NCI-H446 treated with DMSO at 0.1 percent for 48 hours (cell line): ENCODE measurements at places on chromosomes 1 and 21.

DNA sequence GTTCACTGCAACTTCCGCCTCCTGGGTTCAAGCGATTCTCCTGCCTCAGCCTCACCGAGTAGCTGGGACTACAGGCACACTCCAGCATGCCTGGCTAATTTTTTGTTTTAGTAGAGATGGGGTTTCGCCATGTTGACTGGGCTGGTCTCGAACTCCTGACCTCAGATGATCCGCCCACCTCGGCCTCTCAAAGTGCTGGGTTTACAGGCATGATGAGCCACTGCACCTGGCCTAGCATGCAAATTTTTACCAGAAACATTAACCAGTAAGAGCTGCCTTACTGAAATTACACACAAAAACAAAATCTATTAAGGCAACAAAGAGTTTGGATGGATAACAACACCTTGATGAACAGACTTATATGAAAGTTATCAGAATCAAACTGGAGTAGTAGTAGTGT is 12.1 kb downstream of the ZZZ3 start:
- DNase-seq = no peak

GRCh38 chr1:110341872-110342331 is 2.7 kb downstream of the RBM15 start:
- DNase-seq = no peak

DNA sequence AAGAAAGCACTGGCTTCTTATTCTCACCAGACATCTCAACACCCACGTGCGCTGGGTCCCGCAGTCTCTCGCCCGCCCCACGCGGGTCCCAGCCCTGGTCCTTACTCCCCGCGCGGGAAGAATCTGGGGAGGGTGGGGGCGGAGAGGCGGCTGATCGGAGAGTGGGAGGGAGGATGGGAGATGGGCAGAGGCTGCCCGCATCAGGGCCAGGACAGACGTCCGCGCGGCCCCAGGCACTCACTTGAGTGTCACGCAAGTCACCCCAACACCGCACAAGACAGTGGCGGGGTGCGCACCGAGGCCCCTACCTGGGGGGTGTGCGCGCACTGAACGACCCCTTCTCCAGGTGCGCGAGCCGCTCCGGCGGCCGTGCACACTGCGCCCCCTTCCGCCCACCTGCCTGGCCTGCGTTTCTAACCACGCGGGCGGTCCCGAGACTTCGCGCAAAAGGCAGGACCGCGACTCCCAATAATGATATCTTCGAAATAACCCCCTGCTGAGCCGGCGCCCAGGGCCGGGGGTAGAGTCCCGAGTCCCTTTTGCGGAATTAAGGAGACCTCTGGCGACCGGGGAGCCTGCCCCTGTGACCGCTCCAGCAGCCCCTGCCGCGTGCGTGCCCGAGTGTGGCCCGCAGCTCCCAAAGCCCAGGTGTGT is 6.0 kb upstream of the SIM2 start:
- DNase-seq = no peak

DNA sequence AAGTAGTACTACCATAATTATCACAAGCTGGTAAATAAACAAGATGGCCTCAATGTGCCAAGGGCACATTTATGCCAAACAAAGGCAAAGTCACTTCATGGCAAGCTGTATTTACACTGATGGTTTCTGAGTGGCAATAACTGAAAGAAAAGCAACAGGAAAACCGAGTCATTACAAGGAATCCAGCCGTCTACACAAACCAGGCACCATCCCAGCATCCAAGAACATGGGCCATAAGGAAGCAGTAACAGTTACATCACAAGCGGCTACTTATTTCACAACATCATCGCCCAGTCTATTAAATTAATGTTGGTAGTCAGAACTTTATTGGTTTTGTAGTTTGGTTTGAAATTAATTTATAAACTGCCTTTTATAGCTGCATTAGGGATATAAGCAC is 214.2 kb downstream of the RERE start:
- no peak for DNase-seq

GRCh38 chr1:58997060-58997411 is 213.2 kb upstream of the JUN start:
- DNase-seq = no peak

GRCh38 chr1:225021037-225021436 is 91.6 kb downstream of the DNAH14 start:
- DNase-seq = no peak

DNA sequence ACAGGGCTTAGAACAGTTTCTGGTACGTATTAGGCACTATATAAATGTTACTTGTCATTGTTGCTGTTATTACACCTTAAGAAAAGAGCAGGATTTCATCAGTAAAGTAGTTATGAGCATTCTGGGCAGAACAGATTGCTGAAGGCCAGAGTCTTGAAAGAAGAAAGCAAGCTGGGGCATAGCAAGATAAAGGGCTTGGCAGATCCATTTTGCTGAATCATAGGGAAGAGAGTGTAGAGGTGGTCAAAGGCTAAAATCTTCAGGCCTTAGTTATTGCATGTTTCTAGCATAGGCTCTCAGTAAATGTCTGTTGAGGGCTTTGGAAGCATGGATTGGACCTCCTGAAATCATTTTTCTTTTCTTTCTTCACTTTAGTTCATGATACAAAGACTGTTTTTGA is 67.5 kb downstream of the PLA2G4A start:
- no peak for DNase-seq

DNA sequence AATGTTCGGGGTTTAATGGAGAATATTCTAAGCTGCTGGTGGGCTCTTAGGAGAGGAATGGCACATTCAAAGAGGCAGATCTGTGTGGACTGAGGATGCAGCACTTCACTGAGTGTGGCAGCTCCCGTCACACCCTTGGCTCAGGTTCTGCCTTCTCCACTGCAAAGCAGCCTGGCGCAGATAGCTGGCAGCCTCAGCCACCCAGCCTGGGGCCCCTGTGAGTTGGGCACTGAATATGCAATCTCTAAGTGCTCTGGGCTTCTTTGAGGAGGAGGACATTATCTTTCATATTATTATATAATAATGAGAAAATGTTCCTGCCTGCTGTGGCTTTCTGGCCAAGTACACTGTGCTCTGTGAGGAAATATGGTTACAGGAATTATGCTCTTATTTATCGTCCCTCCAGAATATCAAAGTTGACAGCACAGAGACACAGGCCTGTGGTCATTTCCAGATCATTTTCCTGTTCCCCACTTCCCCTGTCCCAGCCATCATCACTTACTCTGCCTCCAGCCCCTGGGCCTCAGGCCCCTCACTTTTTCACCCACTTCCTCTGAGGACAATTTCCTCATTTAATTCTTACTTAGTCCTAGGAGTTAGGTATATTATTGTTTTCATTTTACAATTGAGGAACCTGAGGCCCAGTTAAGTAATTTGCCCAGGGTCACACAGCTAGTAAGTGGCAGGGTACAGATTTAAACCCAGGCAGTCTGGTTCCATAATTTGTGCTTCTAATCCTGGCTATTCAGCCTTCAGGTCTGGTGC is 53.6 kb downstream of the MAB21L3 start:
- DNase-seq = peak; percentile 5

DNA sequence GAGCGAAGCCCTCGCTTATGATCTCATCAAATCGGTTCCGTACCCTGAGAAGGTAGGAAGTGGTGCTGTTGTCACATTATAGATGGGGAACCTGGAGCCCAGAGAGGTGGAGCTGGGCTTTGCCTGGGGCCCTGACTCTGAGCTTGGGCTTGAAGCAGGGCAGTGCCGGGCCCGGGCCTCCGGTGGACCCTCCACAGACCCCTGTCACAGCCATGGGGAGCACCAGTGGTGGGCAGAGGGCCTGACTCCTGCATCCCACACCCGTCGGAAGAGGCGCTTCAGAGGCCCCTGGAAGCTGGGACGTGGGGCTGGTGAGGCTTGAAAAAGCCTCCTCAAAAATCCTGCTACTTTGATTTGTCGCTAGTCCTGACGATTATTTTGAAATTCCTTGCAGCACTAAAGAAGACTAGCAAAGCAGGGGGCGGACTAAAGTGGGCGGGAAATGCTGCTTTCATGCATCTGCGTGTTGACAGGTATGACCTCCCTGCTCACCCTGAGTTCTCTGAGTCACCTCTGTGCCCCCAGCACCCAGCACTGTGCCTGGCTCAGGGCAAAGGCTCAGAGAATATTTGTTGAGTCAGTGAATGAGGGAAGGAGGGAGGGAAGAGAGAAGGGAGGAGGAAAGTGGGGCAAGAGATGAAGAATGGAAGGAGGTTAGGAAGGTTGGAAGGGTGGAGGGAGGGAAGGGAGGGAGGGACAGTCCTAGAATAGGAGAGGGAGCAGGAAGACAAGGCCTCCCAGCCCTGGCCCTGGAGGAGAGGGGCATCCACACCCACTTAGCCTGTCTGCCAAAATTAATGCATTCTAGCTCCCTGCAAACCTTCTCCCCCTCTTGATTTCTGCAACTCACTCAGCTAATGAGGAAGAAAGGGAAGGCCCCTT is 262.8 kb upstream of the VAMP3 start:
- DNase-seq = no peak
